ENCODE measurements at places on chromosomes 12 and 14. TPM values are rescaled to one million over a fixed set of nuclear protein-coding genes. Genes with fewer than 3 reads are reported as not detected.

Gene ATP5MC2
- 762 TPM for total RNA-seq

Gene KCNH5
- total RNA-seq, result not detected

Gene ADCK1
- total RNA-seq, result 5.7 TPM

Gene CACNA2D4
- total RNA-seq, result not detected

Gene CAPZA3
- total RNA-seq, result not detected

Gene SYCP3
- total RNA-seq, result not detected

Gene STAC3
- 0.36 TPM for total RNA-seq

Gene MYO1A
- total RNA-seq, result 0.55 TPM

Gene PRR4
- 1.9 TPM for total RNA-seq

Gene SLC17A8
- not detected for total RNA-seq
